ENCODE measurements at places on chromosomes 13 and 19. TPM values are rescaled to one million over a fixed set of nuclear protein-coding genes. Genes with fewer than 3 reads are reported as not detected.

- H3K36me3 ChIP-seq = no peaks in the 10 kb centered on the region
- no peak for DNase-seq
- no peak overlapping the region for H3K4me3 ChIP-seq
These were observed 484.0 kb downstream of the MYO16 start for GRCh38 chr13:109113427-109113826.

DNA sequence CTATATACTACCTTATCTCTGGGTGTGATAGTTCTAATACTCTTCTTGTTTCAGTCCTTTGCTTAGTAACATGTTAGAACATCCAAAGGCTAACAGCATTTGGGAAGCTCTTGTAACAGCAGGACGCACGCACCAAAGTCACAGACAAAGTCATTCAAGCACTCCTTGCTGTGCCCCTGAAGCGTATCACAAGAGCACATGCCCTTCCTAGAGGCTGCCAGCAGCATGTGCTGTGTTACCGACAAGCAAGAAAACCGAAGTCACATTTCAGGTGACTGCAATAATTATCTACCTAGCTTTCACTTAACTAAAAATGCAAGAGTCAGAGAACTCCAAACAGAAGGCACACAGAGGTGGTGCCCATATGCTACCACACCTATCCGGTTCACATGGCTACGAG lies 194.1 kb downstream of the KLF12 start:
- H3K27ac ChIP-seq = no peak overlapping the region
- H3K4me1 ChIP-seq = no peaks in the 10 kb centered on the region
- no peak overlapping the region for H3K4me3 ChIP-seq
- H3K36me3 ChIP-seq = no peaks in the 10 kb centered on the region

GRCh38 chr13:41145136-41145908 lies 12.7 kb upstream of the KBTBD6 start:
- DNase-seq = no peak
- no peaks in the 10 kb centered on the region for H3K4me1 ChIP-seq
- no peaks in the 10 kb centered on the region for H3K36me3 ChIP-seq

LILRA1 gene
- 2.1 TPM for total RNA-seq

MRPL4 gene
- 23.4 TPM for total RNA-seq

APOE gene
- 1,884 TPM for total RNA-seq

ZNF100 gene
- total RNA-seq = 1.9 TPM

KLK15 gene
- total RNA-seq = not detected

All from liver (tissue), 10 donors.